ENCODE measurements at places on chromosomes 1 and 21. TPM values are rescaled to one million over a fixed set of nuclear protein-coding genes. Genes with fewer than 3 reads are reported as not detected.

DNA sequence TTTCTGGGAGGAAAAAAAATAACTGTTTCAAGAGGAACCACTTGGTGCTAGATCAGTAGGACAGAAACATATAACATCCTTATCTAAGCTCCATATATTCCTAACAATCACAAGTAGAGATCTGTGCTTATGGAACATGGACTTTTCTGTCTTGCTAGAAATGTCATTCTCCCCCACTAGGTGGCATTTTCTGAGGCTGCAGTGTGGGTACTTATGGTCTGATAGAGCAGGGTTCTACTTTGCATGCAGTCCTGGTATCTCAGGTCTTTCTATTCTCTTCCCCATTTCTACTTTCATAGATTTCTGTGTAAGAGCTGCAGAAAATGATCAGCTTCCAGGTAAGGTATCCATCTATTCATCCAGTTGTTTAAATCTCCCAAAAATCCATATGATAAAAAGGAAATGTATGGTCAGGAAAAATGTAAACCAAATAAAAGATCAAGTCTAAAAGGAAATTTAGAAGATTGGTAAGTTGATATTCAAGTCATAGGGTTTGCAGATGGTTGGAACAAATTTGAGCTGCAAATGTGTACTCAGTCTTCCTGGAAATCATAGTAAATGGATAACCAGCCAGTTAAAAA lies 1.5 kb downstream of the ZNF684 start:
- H3K27me3 ChIP-seq: no peaks in the 10 kb centered on the region
- H3K36me3 ChIP-seq: peaks cover 22% of the 10 kb centered on the region

DNA sequence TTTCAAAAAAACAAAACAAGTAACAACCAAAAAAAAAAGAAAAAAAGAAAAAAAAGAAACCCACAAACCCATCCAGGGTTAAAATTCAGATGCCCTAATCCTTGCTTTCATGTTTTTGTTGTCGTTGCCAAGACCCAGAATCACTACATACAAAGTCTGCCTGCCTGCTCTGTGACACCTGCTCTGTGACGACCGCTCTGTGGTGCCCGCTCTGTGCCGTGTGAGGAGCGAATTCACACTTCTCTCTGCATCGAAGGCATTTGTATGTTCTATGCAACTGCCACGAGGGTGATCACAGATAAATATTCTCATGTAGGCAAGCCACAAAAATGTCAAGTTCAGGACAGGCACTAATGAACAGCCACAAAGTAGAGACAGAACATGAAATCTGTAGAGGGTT lies 178.6 kb downstream of the SLC45A1 start:
- no peak overlapping the region for H3K4me3 ChIP-seq
- H3K36me3 ChIP-seq: peaks cover 34% of the 10 kb centered on the region
- H3K27ac ChIP-seq: peak overlapping the region; percentile 62
- DNase-seq: no peak

CDCA8 gene
- total RNA-seq: 0.33 TPM

- no peak overlapping the region for H3K4me3 ChIP-seq
- peaks cover 21% of the 10 kb centered on the region for H3K36me3 ChIP-seq
- no peaks in the 10 kb centered on the region for H3K27me3 ChIP-seq
- no peak for DNase-seq
- peaks cover 76% of the 10 kb centered on the region for H3K4me1 ChIP-seq
These were observed 25.0 kb downstream of the RLF start for GRCh38 chr1:40185951-40186864.

DNA sequence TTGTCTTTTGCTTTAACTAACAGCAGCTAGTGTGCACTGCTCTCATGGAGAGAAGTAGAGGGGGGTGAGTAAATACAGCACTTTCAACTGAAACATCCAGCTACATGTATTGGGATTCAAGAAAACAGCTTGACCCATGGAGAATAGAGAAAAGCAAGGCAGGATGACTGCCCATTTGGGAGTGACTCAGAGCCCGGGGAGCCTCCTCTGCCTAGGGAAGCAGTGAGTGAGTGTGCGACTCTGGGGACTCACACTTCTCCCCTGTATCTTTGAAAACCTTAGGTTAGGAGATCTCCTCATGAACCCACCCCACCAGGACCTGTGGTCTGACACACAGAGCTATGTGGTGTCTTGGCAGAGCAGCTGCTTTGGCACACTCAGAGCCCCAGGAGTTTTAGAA lies 82.0 kb upstream of the PTGFR start:
- no peak overlapping the region for H3K4me3 ChIP-seq
- H3K36me3 ChIP-seq: no peaks in the 10 kb centered on the region
- H3K27me3 ChIP-seq: no peaks in the 10 kb centered on the region
- no peaks in the 10 kb centered on the region for H3K4me1 ChIP-seq
- no peak for DNase-seq

- no peaks in the 10 kb centered on the region for H3K27me3 ChIP-seq
- DNase-seq: no peak
- no peak overlapping the region for H3K27ac ChIP-seq
- no peak overlapping the region for H3K4me3 ChIP-seq
These were observed 56.8 kb upstream of the BCL10 start for GRCh38 chr1:85333186-85333585.

DNA sequence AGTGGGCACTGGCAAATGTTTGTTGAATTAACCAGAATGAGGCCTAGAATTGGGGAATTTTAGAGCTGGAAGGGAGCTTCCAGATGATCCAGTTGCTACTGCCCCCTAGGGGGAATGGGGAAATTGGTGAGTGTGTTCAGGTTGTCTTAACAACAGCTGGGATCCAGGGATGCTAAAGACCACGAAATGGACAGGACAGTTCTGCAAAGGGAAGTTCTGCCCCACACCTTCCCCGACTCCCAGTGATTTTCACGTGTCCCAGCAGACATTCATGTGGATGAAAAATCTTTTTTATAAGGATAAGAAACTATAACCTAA lies 33.9 kb downstream of the TRIM62 start:
- no peak overlapping the region for H3K27ac ChIP-seq
- DNase-seq: no peak
- H3K4me3 ChIP-seq: no peak overlapping the region

KCNN3 gene
- 4.8 TPM for total RNA-seq

DNA sequence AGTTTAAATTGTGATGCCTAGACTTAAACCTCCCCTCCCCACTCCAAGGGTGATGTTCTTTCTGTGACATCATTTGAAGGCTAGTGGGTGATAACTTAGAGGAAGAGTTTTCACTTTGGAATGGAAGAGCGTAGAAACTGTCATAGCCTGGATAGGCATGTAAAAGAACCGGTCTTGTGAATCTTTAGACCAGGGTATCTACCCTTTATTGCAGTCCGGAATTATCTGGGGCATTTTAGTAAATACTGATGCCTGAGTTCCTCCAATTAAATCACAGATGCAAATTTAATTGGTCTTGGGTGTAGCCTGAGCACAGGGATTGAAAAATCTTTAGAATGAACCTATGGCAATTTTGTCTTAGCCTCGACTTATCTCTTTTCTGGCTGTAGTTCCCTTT lies 24.7 kb downstream of the MAN1C1 start:
- peaks cover 6% of the 10 kb centered on the region for H3K36me3 ChIP-seq
- peaks cover 55% of the 10 kb centered on the region for H3K4me1 ChIP-seq
- no peaks in the 10 kb centered on the region for H3K27me3 ChIP-seq

DNA sequence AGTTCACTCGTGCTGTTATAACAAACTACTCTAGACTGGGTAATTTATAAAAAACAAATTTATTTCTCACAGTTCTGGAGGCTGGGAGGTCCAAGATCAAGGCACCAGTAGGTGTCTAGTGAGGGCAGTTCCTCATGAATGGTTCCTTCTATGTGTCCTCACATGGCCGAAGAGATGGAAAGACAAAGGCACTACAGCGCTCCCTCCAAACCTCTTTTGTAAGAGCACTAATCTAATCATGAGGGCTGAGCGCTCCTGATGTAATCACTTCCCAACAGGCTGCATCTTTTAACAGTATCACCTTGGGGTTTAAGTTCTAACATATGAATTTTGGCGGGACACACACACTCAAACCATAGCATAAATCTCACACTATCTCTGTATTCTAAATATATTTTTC lies 54.0 kb upstream of the KANK4 start:
- H3K36me3 ChIP-seq: no peaks in the 10 kb centered on the region
- no peak overlapping the region for H3K27ac ChIP-seq
- no peaks in the 10 kb centered on the region for H3K4me1 ChIP-seq
- H3K4me3 ChIP-seq: no peak overlapping the region

SYNC gene
- total RNA-seq: 16.2 TPM

Data from left ventricle myocardium inferior (tissue), 1 donor.